Upper lobe of right lung (tissue), 1 donor: ENCODE measurements at places on chromosomes 7 and 10. TPM values are rescaled to one million over a fixed set of nuclear protein-coding genes. Genes with fewer than 3 reads are reported as not detected.

DNA sequence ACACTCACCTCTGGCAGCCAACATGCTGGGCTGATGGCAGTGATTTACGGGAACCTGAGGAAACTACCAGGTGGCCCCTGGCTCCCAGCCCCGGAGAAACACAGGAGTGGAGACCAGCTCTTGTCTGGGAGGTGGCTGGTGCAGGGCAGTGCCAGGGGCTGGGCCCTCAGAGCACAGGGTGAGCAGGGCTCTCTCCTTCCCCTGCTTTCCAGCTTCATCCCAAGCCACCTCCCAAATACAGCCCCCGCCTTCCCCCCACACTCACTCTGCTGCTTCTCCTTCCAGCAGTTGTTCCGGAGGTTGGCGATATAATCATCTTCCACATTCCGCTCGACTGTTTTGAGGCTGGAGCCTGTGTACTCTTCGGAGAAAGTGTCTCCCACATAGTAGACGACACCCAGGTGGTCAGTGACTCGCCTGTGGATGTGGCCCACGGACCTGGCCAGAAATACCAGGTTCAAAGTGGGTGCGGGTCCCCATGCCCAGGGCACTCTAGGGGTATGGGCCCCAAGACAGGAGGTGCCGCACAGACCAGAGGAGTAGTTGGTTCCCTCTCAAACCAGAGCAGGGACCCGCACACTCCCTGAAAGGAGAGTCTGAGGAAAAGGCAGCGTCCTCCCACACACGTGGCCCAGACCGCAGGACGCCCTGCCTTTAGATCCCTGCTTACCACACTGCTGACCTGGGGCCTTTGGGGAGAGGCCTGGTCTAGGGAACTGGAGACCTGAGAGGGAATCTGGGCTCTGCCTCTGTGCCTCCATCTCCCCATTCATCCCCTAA is 18.3 kb downstream of the DNAJB12 start:
- peak overlapping the region; percentile 94 for H3K27ac ChIP-seq
- H3K36me3 ChIP-seq, result peaks cover 78% of the 10 kb centered on the region
- no peak overlapping the region for H3K4me3 ChIP-seq
- no peaks in the 10 kb centered on the region for H3K27me3 ChIP-seq
- DNase-seq, result no peak

Gene CFTR
- 28.0 TPM for total RNA-seq

Gene H2BK1
- total RNA-seq, result not detected

DNA sequence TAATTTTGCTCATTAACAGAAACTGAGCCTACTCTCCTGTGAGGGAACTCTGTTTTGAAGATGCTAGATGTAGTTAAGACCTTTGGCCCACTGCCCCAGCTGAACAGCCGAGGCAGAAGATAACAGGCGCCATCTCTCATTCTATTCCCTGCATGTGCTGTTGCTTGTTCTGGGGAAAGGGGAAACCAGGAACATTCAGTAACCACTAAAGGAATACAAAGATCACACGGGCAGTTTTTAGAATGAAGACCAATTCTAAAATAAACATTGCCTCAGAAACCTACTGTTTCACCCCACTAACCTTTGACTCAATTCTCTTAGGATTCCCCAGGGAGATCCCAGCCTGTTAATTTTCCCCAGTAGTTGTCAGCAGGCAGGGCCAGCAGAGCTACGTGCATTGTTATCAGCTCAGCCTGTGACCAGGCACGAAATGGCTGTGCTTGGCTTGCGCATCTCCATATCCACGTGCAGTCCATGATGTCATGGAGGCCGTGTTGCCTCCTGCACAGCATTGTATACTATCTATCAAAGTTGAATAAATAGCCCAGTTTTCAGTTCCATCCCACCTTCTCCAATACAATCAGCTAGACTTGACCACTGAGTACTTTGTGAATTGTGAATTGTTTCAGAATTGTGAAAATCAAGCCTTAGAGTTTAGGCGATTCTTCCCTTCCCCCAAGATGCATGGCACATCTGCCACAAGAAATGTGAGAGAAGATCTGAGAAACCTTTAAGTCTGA is 36.0 kb downstream of the ANK3 start:
- H3K27ac ChIP-seq, result no peak overlapping the region
- H3K4me1 ChIP-seq, result no peaks in the 10 kb centered on the region
- H3K27me3 ChIP-seq, result no peaks in the 10 kb centered on the region
- no peak for DNase-seq
- no peak overlapping the region for H3K4me3 ChIP-seq
- no peaks in the 10 kb centered on the region for H3K36me3 ChIP-seq

- no peaks in the 10 kb centered on the region for H3K36me3 ChIP-seq
- H3K27me3 ChIP-seq, result no peaks in the 10 kb centered on the region
- no peaks in the 10 kb centered on the region for H3K4me1 ChIP-seq
Observed at GRCh38 chr10:130020651-130021382, 56.7 kb upstream of the EBF3 start.

Gene C10orf53
- not detected for total RNA-seq

- H3K27me3 ChIP-seq, result peaks cover 72% of the 10 kb centered on the region
- H3K4me1 ChIP-seq, result peaks cover 12% of the 10 kb centered on the region
- H3K27ac ChIP-seq, result no peak overlapping the region
- no peaks in the 10 kb centered on the region for H3K36me3 ChIP-seq
- no peak overlapping the region for H3K4me3 ChIP-seq
Observed at GRCh38 chr7:100964630-100965029, 4.7 kb upstream of the MUC12 start.

GRCh38 chr7:90677486-90678404 is 81.6 kb downstream of the CDK14 start:
- H3K4me3 ChIP-seq, result no peak overlapping the region
- no peak for DNase-seq

Gene GIMAP4
- 83.3 TPM for total RNA-seq

GRCh38 chr7:137396051-137396450 is 52.5 kb upstream of the PTN start:
- no peak for DNase-seq
- no peak overlapping the region for H3K27ac ChIP-seq
- no peaks in the 10 kb centered on the region for H3K36me3 ChIP-seq
- H3K4me1 ChIP-seq, result no peaks in the 10 kb centered on the region

Gene OPN4
- total RNA-seq, result not detected

DNA sequence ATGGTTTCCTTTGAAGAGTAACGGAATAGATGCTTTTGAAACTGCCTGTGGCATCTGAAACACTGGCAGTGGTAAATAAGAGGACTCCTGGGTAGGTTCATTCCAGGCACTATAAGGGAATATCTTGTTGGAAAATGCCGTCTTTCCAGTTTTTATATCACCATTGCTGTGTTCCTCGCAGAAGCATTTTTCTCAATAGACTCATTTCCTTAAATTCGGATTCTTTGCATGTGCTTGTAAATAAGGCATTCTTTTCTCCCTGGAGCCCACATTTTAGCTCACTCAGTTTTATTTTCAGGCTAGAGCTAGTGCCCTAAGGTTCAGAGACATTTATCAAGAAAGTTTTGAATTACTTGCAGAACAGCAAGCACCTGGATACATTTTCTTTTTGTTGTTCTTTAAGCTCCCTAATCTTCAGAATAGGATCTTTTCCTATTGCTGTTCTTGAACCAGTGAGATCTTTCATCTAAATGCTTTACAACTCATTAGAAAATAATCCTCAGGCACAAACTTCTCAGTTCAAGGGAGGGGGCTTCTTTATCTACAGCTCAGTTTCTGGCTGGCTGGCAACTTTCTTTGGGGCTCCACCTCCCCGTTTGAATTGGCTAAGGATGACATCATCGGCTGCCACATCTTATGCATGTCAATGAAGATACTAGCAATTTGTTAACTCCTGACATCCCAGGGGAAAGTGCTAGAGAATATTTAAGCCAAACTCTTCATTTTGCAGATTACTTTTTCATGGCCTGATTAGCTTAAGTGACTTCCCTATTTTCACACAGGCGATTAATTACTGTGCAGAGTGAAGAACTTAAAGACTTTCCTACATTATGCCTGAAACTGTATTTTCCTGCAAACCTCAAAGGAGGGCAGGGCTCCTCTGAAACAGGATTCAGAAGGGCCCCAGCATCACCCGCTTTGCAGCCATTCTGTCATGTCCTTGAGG is 133.7 kb upstream of the RSU1 start:
- no peak overlapping the region for H3K4me3 ChIP-seq
- no peak for DNase-seq
- no peak overlapping the region for H3K27ac ChIP-seq
- no peaks in the 10 kb centered on the region for H3K27me3 ChIP-seq
- peaks cover 6% of the 10 kb centered on the region for H3K4me1 ChIP-seq

- peak; percentile 49 for DNase-seq
- H3K27me3 ChIP-seq, result no peaks in the 10 kb centered on the region
- no peaks in the 10 kb centered on the region for H3K36me3 ChIP-seq
- no peak overlapping the region for H3K4me3 ChIP-seq
Observed at GRCh38 chr7:73909996-73910395, 49.0 kb downstream of the TMEM270 start.

- H3K27ac ChIP-seq, result no peak overlapping the region
- DNase-seq, result no peak
- H3K4me3 ChIP-seq, result no peak overlapping the region
- H3K4me1 ChIP-seq, result no peaks in the 10 kb centered on the region
Observed at GRCh38 chr10:63068246-63068645, 64.9 kb upstream of the NRBF2 start.

- no peaks in the 10 kb centered on the region for H3K27me3 ChIP-seq
- DNase-seq, result no peak
- H3K4me1 ChIP-seq, result peaks cover 43% of the 10 kb centered on the region
Observed at GRCh38 chr10:124066126-124066700, 27.2 kb downstream of the CHST15 start.

- peaks cover under 1% of the 10 kb centered on the region for H3K27me3 ChIP-seq
- H3K4me1 ChIP-seq, result no peaks in the 10 kb centered on the region
- H3K4me3 ChIP-seq, result no peak overlapping the region
- DNase-seq, result no peak
- no peak overlapping the region for H3K27ac ChIP-seq
- H3K36me3 ChIP-seq, result no peaks in the 10 kb centered on the region
Observed at GRCh38 chr10:123548770-123549169, 117.4 kb upstream of the GPR26 start.

- no peak overlapping the region for H3K27ac ChIP-seq
- no peaks in the 10 kb centered on the region for H3K36me3 ChIP-seq
- no peak overlapping the region for H3K4me3 ChIP-seq
- H3K4me1 ChIP-seq, result no peaks in the 10 kb centered on the region
- no peak for DNase-seq
- no peaks in the 10 kb centered on the region for H3K27me3 ChIP-seq
Observed at GRCh38 chr7:67912437-67912836, 915.8 kb downstream of the TYW1 start.

GRCh38 chr7:10156972-10157371 is 816.7 kb upstream of the PHF14 start:
- H3K4me3 ChIP-seq, result peak overlapping the region; percentile 21
- H3K36me3 ChIP-seq, result no peaks in the 10 kb centered on the region
- DNase-seq, result no peak
- peak overlapping the region; percentile 8 for H3K27ac ChIP-seq

Gene NYAP1
- 0.55 TPM for total RNA-seq

DNA sequence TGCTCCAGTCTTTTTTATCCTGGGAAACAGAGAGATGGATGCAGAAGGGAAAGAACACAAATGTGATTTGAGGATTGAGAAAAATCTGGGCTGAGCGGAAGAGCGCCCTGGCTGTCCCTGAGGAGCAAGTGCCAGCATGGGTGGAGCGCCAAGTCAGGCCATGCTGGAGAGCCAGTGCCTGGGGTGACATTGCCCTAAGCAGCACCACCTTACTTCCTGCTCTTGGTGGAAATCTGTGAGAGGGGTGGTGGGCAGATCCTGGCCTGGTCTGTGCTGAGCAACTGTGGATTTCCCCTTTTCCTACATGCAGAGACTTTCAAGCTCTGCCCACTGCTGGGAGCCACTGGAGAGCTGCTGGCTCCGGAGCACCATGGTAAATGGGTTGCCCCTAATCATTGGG is 36.9 kb downstream of the DDIT4 start:
- H3K4me3 ChIP-seq, result no peak overlapping the region
- peaks cover 57% of the 10 kb centered on the region for H3K4me1 ChIP-seq
- no peaks in the 10 kb centered on the region for H3K27me3 ChIP-seq
- H3K27ac ChIP-seq, result peak overlapping the region; percentile 52

- H3K4me1 ChIP-seq, result no peaks in the 10 kb centered on the region
- DNase-seq, result no peak
- no peaks in the 10 kb centered on the region for H3K27me3 ChIP-seq
- no peak overlapping the region for H3K27ac ChIP-seq
- H3K36me3 ChIP-seq, result no peaks in the 10 kb centered on the region
- no peak overlapping the region for H3K4me3 ChIP-seq
Observed at GRCh38 chr7:40972426-40972825, 730.5 kb downstream of the INHBA start.
